Cortex of kidney (tissue), 1 donor: ENCODE measurements at places on chromosomes 6 and 20.

- DNase-seq: no peak
These were observed at the start of gene SLC22A1 for GRCh38 chr6:160121558-160121957. Gene SLC22A1, plus strand, starts transcription at chr6:160121815. Its CDS starts 121 bp downstream, at chr6:160121936.

- no peak for DNase-seq
These were observed 57.4 kb downstream of the GJA10 start for GRCh38 chr6:89951574-89952104.

GRCh38 chr6:136226674-136227377 is 23.3 kb downstream of the MTFR2 start:
- DNase-seq: no peak

DNA sequence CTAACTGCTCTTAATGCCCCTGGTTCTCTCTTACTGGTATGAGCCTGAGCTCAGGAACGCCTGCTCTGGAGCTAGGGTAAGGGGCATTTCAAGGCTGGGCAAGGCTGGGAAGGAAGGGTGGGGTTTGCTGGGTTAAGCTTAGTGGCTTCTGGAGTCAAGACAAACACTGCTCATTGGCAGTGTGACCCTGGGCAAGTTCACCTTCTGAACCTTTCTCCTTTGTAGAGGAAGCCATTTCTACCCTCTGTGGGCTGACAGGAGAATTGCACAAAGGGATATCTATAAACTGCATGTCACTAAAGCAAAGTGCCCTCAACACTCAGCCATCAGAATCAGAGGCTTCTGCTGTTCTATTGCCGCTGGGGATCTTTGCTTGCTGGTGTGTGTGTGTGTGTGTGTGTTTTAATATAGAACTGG is 20.3 kb upstream of the LRRN4 start:
- DNase-seq: no peak

DNA sequence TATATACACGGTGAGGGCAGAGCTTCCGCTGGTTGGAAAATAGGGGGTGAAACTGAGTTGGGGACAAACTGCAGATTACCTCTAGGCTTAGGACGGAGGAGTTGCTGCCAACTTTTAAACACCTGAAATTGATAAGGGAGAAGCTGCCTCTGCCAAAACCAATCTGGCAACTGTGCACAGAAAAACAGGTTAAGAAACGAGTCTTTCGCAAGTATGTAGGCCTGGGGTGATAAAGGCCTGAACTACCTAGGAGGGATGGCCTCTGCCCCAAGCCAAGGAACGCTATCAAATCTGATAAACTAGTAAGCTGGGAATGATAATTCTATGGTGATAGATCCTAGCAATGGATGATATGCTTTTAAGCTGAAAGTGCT is 149.9 kb upstream of the QKI start:
- DNase-seq: no peak

DNA sequence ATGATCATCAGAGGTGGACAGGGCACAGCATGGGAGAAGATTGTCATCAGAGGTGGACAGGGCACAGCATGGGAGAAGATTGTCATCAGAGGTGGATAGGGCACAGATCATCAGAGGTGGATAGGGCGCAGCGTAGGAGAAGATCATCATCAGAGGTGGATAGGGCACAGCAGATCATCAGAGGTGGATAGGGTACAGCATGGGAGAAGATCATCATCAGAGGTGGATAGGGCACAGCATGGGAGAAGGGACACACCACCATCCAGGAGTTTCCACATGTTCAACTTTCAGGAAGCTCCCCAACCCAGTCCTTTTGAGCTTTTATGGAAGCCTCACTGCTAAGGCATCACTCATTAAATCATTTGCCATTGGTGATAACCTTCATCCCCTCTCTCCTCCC is 104.1 kb downstream of the MAP7 start:
- DNase-seq: no peak

GRCh38 chr6:69162811-69163210 is 527.7 kb downstream of the ADGRB3 start:
- DNase-seq: no peak

GRCh38 chr6:144139817-144140216 is 10.5 kb upstream of the STX11 start:
- DNase-seq: no peak

- DNase-seq: no peak
These were observed 37.4 kb upstream of the GABRR1 start for GRCh38 chr6:89254569-89254968.

- no peak for DNase-seq
These were observed 22.7 kb upstream of the ZNF184 start for GRCh38 chr6:27495386-27496135.

DNA sequence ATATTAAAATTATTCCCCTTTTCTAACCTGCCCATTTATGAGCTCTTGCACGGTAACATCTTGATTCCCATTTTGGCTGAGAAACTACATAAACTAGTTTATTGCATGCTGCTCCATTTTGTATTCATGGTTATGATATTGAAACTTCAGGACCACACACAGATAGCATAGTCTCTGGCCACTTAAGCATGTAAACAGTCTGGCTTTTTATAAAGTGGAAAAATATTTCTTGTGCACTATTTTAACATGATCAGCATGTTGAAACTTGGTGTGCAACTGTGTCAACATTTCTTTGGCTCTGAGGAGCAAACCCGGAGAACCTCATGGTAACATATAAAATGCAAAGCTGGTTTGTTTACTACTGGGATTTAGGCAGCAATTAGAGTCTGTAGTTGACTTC is 70.7 kb downstream of the SLX4IP start:
- no peak for DNase-seq

DNA sequence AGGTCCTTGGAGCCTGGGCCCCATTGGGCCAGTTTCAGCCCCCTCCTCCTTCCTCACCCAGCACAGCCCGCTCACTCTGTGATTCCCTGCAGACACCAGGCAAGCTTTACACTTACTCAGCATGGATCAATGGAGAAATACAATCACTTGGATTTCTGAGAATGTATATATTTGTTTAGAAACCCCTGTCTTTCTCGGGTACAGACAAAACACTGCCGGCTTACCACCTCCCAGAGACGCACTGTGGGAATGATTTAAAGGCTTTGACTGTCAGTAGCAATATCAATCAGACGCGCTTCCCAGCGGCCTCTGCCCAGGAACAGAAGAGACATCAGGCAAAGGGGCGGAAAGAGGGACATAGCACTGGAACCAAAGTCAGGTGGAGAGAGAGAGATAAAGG is 186.5 kb downstream of the MAFB start:
- no peak for DNase-seq

- no peak for DNase-seq
These were observed 3.5 kb downstream of the ZFAND3 start for GRCh38 chr6:37822851-37823682.

- no peak for DNase-seq
These were observed 16.6 kb upstream of the CCDC167 start for GRCh38 chr6:37516076-37516919.

- no peak for DNase-seq
These were observed 717.5 kb downstream of the PTPRT start for GRCh38 chr20:42472198-42472597.

DNA sequence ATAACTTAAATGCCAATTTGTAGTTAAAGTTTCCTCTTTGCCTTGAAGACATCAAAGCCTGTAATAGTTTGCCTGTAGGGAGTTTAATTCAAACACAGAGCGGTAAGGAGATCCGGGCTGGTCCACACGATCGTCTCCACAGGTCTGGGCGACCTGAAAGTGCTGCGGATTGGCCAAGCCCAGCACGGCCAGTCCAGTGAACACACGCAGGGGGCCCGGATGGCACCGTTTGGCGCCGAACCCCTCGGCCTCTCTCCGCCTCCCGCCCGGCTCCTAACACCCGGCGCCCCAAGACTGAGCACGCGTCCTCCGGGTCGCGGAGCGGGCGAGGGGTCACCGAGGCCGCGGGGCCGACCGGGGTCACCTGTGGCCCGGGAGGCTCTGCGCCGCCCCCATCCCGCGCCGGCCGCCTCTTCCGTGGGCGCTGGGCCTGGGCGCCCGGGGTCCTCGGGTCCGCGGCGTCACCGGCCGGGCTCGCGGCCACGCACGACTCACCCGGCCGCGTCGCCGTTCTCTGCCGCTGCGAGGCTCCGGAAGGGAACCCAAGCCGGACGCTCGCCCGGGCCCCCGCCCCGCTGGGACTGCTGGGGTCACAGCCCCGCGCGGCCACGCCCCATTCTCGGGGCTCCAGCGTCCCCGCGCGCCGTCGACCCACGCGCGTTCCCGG is 481 bp downstream of the SERPINB6 start:
- no peak for DNase-seq

- no peak for DNase-seq
These were observed 205.7 kb downstream of the DOK5 start for GRCh38 chr20:54680872-54681619.

DNA sequence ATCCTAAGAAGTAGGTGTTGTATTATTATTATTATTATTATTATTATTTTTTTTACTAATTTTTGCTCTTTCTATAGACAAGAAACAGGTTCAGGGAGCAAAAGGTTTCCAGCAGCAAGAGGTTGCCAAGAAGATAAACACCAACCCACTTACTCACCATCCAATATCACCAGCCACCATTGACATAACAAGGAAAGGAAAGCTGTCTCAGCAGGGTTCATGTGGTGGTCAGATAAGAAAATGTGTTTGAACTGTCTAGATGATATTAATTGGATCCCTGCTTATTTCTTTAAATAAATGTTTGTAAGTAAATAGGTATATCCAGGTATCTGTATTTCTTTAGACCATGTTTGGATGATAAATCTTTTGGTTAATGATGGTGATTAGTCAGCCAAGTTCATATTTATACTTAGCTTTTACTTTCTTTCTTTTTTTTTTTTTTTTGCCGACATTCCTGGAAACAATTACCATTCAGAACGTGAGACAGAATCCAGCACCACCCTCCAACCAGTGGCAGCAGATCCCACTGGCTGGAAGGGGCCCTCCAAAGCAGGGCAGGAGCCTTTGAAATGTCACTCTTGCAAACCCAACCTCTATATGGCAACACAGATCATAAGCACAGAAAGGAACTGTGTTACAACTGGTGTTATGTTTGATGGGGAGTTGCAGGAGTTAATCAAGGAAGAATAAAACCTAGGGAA is 139.2 kb upstream of the ECI2 start:
- no peak for DNase-seq

DNA sequence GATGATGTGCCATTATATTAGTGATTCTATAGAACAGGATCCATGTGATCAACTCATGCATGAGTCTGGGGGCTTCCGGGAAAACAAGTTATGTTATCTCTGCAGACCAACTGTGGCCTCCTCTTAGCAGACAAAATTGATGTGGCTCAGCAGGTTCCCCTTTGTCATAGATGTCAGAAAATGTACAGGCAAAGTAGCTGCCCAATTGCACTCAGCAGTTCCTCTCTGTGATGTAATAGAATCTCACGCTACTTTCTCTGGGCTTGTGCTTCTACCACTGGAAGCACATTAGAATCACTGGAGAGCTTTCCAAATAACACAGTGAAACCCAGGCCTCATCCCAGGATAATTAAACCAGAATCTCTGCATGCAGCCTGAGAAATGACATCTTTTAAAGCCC is 253.1 kb downstream of the SLC24A3 start:
- no peak for DNase-seq

GRCh38 chr6:137717074-137718073 is 149.7 kb upstream of the TNFAIP3 start:
- no peak for DNase-seq

- no peak for DNase-seq
These were observed at the start of gene FOXA2 for GRCh38 chr20:22584522-22584921. Gene FOXA2, minus strand, starts transcription at chr20:22584572. Its CDS starts 294 bp downstream, at chr20:22584278.

DNA sequence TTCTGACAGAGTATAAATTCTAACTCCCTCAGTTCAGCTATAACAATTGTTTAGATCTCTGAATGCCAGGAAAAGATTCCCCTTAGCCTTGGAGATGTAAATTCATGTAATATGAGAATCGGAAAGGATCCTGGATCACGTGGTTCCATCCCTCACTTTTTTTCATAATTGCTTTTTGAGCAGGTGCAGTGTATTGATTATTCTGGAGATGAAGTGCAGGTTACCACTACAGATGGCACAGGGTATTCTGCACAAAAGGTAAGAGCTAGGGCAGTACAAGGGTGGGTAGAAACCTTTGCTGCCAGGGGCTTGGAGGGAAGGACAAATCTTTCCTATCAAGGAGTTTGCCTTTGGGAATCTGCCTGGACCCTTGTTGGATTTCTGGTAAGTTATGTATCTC is 52.7 kb downstream of the KDM1B start:
- DNase-seq: no peak

DNA sequence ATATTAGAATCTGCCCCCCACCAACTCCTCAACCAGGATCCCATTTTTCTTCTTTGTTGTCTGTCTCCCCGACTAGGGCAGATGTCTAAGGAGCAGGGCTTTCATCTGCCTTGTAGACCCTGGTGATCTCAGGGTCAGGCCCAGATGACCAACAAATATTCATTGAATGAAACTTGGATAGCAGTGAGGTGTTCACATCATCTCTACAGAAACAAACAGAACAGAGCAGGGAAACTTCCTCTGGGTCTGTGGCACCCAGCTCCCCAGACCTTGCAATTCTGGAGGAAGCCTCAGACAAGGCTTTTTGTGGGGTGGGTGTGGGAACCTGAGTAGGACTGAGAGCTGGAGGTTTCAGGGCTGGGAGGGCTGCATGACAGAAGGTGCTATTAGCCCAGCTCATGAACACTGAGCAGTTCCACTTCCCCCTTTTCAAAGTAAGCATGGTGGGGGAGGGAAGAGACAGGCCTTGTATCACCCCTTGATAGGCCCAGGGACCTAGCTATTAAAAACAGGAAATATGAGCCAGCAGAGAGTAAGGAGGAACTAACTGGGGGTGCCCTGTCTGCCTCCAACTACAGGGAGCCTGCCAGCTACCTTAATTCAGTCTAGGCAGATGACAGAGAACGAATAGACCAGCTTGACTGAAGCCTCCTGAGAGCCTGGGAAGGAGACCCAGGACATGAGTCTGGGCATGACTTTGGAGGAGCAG is 37.3 kb upstream of the TOP1 start:
- DNase-seq: no peak
